Hematopoietic multipotent progenitor cell (in vitro differentiated cells): ENCODE measurements at places on chromosomes 7 and 10. TPM values are rescaled to one million over a fixed set of nuclear protein-coding genes. Genes with fewer than 3 reads are reported as not detected.

DNA sequence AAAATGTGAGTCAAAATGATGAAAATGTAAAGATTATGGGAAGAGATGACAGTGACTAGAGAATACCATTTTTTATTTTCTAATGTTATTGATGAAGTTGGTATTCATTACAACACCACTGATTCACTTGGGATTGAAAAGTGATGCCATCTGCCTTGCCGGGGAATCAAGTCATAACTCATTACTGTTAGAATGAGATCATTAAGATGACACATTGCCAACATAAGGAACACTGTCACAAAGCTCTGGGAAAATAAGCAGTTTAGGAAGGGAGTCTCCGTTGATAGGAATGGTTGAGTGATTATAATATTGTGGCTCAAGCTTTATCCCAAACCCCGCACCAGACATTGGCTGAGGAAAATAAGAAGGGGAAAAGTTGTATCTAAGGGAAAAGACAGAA is 121.5 kb upstream of the PLPP4 start:
- no peak for DNase-seq

DNA sequence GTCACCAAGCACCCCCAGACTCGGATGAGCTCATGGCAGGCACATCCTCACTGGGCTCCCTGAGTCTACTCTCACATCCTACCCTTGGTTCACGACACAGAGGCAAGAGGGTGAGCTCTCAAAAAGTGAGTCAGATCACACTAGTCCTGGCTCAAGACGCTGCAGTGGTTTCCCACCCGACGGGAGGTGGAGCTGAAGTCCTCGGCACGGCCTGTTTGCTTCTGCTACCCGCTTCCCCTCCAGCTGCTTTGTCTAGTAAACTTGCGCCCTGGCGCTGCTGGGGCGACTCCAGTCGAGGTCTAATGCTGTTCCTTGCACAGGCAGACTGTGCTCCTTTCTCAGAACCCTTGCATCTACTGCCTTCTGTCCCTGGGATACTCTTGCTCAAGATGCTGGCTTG is 13.5 kb upstream of the SFMBT2 start:
- DNase-seq = no peak

- DNase-seq = no peak
Observed at GRCh38 chr7:80427218-80427617, 84.6 kb downstream of the GNAT3 start.

- DNase-seq = no peak
Observed at GRCh38 chr10:86650151-86650550, 4.2 kb upstream of the OPN4 start.

- no peak for DNase-seq
Observed at GRCh38 chr10:59907918-59908807, 1.8 kb upstream of the CCDC6 start.

GRCh38 chr7:98978672-98979071 is 100.3 kb downstream of the TRRAP start:
- no peak for DNase-seq

DNA sequence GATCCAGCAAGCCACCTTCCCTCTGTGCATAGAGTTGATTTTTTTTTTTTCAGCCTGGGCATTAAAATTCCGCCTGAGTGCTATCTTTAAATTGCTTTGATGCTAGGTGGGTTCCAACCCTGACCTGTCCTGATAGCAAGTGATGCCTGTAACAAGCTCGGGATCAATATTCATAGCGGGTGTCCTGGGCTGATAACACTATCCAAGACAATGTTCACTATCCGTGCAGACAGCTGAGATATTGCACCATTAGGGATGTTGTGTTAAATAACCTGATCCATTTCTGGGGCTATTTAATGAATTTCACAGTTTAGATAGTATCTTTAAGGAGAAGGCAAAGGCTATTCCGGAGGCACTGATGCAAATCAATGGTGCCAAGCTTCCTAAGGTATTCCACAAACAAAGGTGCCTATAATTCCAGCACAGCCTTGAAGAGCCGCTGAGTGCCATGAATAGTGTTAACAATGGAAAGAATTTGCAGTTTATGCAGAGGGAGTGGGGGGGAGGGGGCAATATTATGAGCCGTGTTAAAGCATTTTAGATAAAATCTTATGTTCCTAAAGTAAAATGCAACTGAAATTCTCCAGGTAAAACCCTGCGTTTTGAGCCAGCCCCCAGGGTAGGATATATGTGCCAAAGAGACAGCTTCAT is 4.2 kb upstream of the NKX1-2 start:
- DNase-seq = no peak

DNA sequence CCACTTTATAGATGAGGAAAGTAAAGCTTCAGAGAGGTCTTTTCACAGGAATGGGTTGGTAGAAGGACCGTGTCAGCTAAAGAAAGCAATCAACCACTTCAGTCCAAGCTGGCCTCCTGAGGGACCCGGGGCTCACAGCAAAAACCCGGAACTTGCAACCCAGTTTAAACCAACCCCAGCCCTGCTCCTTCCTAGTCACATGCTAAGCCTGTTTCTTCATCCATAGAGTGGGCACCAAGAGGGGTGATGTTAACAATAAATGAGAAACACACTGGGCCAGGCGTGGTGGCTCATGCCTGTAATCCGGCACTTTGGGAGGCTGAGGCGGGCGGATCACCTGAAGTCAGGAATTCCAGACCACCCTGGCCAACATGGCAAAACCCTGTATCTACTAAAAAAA is 12.1 kb upstream of the NPFFR1 start:
- DNase-seq = no peak

- no peak for DNase-seq
Observed at GRCh38 chr7:111145472-111145871, 54.5 kb downstream of the LRRN3 start.

GRCh38 chr7:44990109-44991023 is 9.6 kb upstream of the CCM2 start:
- DNase-seq = no peak

DNA sequence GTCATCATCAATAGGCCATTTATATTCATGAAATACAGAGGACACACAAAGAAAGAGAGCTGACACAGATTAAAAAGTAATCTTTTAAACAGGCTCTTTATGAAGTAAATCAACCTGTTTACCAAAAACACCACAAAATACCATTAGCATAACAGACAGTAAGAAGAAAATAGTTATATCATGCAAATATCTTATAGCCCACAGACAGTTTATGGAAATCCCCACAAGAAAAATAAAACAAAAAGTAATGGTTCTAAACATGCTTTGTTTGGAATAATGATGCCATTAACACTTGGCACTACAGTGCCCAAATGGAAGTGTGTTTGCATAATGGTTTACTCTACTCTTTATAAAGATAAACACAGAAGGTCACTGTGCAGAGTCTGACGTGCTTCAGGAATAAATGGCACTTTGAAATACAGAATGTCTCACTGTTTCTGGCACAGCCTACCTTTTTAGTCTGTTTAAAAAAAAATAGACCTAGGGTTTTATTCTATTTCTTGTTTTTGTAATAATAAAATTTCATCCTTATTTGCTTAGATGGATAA is 30.1 kb downstream of the SEMA3D start:
- DNase-seq = no peak

Gene IFIT3
- 11.6 TPM for total RNA-seq

Gene CYP2C19
- total RNA-seq = not detected

Gene USP54
- total RNA-seq = 11.8 TPM
